ENCODE measurements at places on chromosomes 5 and 9. TPM values are rescaled to one million over a fixed set of nuclear protein-coding genes. Genes with fewer than 3 reads are reported as not detected.

DNA sequence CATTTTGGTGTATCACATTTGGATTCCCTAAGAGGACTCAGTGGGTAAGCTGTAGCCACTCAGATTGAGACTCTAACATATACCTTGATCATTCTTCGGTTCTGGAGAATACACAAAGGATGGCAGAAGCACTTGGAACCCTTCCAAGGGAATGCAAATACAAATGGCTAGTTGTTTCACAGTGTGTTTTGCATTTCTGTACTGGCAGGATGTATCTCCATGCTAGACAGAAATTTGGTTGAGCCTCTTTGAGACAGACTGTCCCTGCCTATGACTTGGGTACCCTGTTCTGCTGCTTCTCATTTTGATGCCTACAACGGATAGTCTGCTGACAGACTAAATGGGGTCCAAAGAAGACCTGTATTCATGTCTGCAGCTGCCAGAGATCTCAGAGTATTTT, 273.5 kb downstream of the TMEM38B start:
- DNase-seq = no peak

Gene SLC6A7
- total RNA-seq = not detected

GRCh38 chr5:9927521-9927997, 297.4 kb upstream of the TAS2R1 start:
- no peak for DNase-seq

Gene THOC3
- total RNA-seq = 73.7 TPM

- no peak for DNase-seq
These were observed 60.5 kb upstream of the RAPGEF1 start for GRCh38 chr9:131800366-131800765.

GRCh38 chr9:91495450-91495849, 71.8 kb upstream of the NFIL3 start:
- no peak for DNase-seq
